T-cell (primary cell): ENCODE measurements at places on chromosomes 6 and 20.

DNA sequence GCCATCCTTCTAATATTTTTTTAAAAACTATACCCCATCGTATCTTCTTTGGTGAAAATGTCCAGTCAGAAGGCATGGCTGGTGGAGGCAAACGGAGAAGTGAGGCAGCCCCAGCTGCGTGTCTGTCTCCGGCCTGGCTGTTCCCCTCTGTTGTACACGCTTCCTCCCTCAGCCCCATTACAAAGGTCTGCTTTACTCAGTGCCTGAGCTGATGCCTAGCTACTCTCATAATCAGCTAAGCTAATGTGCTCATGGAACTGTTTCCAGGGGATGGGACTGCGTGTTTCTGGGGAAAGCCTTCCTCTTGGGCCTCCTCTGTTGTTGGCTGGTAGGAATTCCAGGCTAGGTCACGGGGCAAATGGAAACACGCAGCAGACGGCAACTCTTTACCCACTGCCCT lies 67.3 kb downstream of the PPP1R3G start:
- no peak for DNase-seq

DNA sequence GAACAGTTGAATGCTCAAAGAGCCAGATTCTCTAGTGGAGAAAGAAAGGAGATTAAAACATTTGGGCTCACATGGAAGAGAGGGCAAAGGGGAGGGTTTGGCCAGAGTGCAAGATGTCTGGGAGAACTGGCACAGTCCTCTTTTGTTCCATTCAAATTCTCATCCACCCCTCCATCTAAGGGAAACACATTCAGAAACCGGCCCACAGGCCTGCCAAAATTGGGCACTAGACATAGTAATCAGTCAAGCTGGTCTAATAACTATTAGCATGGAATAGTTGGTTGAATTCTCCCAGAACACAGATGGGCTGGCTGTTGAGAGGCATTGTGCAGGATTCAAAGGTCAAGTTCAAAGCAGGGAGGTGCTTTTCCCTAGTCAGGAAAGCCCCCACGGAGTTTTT lies 341.4 kb upstream of the IRAK1BP1 start:
- DNase-seq: no peak

- no peak for DNase-seq
Observed at GRCh38 chr6:34390531-34391472, 1.7 kb downstream of the NUDT3 start.

- no peak for DNase-seq
Observed at GRCh38 chr20:14879839-14880238, 542.4 kb upstream of the FLRT3 start.

DNA sequence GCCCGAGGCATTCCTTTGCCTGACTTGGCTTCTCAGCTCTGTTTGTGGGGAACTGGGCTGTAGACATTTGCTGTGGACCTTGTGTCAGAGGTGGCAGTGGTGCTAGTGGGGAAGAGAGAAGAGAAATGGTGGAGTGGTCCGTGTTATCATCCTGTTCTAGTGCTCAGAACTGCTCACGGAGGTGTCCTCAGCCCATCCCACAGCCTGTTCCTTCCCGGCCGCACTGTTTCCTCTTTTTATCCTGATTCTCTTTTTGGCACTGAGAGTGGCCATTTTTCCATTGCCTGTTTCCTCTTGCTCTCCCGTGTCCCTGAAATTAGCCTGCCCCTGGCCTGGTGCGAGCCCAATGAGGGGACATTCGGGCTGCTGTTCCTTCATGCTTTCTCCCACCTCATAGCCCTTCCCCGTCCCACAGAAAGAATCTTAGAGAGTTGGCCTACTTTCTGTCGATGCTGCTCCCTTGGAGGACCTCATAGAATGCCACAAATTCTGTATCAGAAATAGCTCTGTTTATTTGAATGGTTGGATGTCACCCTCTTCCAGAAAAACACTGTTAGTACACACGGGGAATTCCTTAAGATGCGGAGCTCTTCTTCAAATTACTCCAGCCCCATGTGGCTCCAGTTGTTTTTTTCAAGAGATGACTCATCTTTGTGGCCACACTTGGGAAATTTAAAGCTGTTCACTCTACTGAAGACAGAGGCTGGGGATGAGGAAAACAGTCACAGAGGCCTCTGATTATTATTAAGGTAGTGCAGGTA lies 26.1 kb downstream of the FARS2 start:
- no peak for DNase-seq

DNA sequence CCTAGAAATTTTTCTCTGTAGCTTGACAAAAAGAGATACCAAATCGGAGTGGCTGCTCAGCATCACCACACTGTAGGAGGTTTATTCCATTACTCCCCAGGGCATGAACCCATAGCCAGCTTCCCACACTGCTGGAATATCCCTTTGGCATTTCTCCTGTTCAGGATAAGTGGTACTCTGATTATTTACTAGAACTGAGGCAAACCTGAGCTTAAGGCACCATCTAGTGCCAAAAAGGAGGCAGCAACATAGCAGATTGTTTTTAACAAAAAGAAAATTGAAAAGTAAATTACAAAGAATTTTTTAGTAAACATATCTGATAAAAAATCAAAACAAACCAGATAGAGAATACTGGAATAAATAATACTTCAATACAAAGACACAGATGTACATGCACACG lies 181.7 kb downstream of the WDR27 start:
- no peak for DNase-seq
